NCI-H345 (cell line): ENCODE measurements at places on chromosomes 1 and 21.

GRCh38 chr1:208047476-208047934, 136.6 kb upstream of the CD34 start:
- DNase-seq, result no peak

GRCh38 chr1:119794876-119795240, 16.4 kb downstream of the REG4 start:
- DNase-seq, result no peak

DNA sequence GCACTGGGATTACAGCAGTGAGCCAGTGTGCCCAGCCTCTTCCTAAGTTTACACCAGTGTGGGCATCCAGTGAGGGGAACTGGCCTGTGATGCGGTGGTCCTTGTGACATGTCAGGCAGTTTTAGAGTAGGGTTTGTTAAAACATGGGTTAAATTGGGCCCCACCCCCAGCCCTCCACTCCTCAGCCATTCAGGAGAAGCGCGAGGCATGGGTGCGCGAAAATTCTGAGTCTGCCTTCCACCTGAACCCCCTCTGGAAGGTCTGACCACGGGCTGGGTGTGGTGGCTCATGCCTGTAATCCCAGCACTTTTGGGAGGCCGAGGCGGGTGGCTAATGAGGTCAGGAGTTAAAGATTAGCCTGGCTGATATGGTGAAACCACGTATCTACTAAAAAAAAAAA, 51.7 kb downstream of the SKI start:
- DNase-seq, result no peak

DNA sequence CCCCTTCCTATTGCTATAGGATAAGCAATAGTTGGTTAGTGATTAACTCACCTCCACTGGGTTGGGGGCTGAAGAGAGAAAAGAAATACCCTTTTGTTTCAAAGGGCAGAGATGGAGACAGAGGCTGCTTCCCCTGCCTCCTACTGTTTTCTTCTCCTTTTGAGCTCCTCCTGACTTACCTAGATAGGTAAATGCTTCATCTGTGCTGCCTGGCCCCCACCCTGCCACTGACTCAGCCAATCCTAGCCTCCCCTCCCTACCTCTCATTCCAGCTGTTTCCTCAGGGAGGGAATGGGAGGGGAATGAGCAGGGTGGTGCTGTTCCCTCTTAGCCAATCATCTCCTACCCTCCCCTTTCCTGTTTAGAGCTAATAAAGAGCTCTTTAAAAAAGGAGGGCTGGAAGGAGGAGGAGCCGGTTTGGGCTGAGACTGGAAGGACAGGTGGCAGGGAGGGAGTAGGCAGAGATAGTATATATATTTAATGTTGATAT, at the start of gene C1orf116:
Gene C1orf116, minus strand, starts transcription at position 229 of the 490 bp plus-strand sequence. CDS start 5,158 bp downstream, outside the sequence.
- peak; percentile 52 for DNase-seq
